NCI-H2081 treated with DMSO at 0.1 percent for 48 hours (cell line): ENCODE measurements at places on chromosomes 6 and 20.

- DNase-seq: no peak
Observed at GRCh38 chr20:10806539-10806938, 132.7 kb upstream of the JAG1 start.

DNA sequence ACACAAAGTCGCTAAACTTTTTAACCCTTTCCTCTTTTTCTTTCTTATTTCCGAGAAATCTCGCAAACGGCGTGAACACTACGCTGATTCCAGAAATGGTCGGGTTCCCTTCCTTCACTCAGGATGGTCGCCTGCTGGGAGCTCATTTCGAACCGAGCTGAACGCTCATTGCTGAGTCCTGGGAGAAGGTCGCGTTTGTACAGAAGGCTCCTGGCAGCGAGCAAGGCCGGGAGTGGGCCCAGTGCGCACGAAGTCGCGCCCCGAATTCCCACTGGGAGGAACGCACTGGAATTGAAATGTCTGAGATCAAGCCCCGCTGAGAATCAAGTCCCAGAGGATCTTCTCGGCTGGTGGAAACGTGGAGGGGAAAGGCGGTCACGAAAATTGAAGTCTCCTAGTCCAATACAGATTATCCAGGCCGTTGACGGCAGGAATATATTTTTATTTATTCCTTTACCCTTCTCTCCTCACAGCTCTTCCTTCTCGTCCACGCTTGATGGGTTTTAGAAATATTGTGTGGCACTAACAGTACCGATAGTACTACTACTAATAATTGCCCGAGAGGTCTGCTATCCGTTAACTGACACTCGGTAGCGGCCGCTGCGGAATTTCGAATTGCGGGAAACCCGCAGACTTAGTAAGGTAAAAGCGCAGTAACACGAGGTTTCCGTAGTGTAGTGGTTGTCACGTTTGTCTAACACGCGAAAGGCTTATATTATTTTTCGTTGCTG, 207.2 kb upstream of the ZNF184 start:
- DNase-seq: no peak

- no peak for DNase-seq
Observed at GRCh38 chr6:32844839-32845383, 1.1 kb upstream of the PSMB8 start.

GRCh38 chr20:60894091-60894490, 358.0 kb upstream of the CDH4 start:
- DNase-seq: no peak

DNA sequence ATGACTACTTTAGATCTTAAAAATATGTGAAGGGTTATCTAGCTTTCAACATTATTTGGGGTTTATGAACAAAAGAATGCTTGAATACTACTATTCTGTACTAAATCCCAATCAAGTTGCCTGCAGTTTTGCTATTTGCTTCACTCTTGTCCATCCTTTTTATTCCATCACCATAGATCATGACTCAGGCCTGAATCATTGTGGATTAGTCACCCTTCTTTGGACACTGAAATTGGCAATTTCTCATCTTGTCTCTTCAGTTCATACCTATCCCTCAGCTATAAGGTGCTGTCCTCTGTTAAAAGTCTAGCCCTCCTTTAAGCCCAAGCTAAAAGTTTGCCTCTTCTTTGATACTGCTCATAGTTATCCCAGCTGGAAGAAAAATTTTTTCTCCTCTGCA, 199.1 kb downstream of the CENPW start:
- DNase-seq: no peak
